ENCODE measurements at places on chromosomes 3 and 15.

DNA sequence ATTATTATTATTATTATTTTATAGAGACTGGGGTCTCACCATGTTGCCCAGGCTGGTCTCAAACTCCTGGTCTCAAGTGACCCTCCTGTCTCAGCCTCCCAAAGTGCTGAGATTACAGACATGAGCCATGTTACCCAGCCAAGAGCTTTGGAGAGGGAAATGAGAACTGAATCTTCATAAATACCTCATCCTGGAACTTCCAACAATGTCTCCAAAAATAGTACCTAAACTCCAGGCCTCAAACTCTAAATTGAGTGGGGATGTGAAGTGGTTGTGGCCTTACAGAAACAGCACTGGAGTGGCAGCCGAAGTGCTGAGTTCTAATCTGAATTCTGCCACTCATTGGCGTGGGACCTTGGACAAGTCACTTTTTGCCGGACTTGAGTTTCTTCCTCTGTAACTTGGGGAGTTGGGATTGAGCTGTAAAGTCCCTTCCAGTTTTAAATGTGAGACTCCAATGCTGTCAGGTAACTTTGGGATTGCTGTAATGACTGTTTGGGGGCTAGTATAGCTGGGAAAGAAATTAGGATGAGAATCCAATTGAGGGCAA is 10.0 kb upstream of the SRP14 start:
- no peak for DNase-seq

GRCh38 chr3:127829537-127829936 is 7.2 kb upstream of the MGLL start:
- DNase-seq, result no peak

GRCh38 chr3:114435386-114436115 is 141.7 kb downstream of the TIGIT start:
- no peak for DNase-seq

DNA sequence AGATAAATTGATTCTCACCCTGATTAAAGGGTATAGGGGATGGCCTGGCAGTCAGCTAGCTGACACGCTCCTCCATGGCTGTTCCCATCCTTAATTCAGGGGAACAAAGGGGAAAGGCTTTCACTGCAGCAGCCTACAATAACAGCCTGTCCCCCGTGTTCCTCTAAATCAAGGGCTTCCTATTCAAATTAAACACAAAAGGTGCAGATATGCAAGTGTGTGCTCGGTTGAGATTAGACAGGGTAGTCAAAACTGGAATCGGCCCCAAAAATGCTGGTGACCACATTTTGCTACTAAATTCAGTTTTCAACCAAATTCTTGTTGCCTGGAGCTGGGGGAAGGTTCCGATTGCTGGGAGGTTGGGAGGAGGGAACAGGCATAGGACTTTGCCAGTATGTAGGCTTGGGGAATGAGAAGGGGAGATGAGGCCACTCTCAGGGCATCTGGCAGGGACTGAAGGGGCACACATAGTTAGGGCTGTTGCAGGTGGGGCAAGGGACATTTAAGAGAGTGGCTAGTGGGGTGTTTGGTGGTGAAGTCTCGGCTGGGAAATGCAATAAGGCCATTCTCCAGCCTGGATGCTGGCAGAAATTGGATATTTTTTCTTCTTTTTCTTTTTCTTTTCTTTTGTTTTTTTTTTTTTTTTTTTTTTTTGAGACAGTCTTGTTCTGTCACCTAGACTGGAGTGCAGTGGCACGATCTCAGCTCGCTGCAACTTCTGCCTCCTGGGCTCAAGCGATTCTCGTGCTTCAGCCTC is 32.9 kb upstream of the CTSH start:
- DNase-seq, result no peak

DNA sequence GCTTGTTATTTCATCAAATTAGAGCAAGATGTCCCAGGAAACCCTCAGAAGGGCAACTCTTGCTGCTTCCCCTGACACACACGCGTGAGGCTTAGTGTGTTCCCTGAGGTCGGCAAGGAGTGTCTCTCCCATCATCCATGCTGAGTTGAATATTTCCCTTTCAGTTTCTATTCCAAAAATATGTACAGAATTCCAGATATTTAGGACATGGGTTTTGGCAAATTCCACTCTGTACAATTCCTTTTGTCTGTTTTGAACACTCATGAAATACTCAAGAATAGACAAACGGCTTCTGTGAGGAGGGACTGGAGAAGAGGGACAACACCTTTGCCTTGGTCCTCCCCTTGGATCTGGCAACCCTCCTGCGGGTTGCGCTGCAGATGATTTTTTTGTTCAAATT is 138.0 kb downstream of the DUT start:
- no peak for DNase-seq

DNA sequence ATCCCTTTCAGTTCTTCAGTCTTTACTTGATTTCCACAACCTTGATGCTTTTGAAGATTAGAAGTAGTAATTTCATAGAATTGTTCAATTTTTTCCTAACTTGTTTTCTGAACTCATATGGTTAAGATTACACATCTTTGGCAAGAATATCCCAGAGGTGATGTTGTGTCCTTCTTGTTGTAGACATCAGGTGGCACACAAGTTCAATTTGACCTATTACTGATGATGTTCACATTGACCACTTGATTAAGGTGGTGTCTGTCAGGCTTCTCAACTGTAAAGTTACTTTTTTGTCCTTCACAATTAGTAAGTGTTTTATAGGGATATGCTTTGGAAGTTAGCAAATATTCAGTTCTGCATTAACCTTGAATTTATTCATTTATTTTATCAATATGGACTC is 34.6 kb upstream of the THRB start:
- no peak for DNase-seq

DNA sequence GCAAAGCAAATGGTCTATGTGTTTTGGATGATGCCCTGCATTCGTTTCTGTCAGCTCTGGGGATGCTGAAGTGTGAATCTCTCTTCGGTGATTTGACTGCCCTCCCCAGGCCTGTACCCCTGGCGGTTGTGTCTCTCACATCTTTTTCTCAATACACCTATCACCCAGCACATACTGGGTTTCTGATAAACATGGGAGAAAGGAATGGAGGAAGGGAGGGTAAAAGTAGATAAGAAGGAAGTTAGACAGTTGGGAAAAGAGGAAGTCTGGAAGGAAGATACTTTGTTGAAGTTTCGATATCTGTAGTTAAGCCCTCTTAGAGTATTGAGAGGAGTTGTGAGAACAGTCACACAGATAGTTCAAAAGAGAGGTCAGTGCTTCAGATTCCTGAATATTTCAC is 35.8 kb upstream of the LRTM1 start:
- DNase-seq, result no peak

DNA sequence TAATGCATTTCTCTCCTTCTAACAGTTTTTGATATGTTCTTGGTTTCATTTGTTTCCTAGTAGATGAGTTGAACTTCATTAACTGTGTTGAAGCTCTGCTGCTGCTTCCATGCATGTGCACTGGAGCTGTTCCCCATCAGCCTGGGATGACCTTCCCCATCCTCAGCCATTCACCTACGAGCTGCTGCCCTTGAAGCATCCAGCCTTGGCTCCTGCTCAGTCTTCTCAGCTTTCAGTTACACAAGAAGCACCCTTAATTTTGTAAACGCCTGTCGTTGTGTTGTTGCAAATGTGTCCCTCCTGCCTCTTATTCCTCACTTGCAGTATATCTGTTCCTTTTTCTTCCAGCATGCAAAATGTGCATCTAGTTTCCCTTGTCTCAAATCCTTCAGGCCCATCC is 8.5 kb upstream of the ZXDC start:
- no peak for DNase-seq

DNA sequence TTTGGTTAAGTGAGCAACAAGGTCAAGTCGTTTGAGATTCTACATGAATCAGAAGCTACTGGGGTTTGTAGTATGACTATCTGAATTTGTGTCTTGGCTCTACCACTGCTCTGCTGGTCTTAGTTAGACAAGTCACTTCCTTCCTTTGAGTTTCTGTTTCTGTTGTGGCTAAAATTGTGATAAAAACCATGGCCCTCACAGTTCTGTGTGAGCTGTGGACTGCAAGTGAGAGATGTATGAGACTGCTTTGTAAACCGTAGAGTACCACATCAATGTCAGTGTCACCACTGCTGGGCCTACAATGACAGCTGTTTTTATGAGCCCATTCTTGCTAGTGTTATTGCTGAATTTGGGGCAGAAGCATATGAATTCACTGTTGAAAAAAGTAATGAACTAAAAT is 32.7 kb downstream of the RARB start:
- DNase-seq, result no peak
